ENCODE measurements at places on chromosomes 12 and 14.

- DNase-seq = no peak
- no peak overlapping the region for H3K4me3 ChIP-seq
- no peaks in the 10 kb centered on the region for H3K36me3 ChIP-seq
- peaks cover 4% of the 10 kb centered on the region for H3K4me1 ChIP-seq
These were observed 227.7 kb upstream of the DIO3 start for GRCh38 chr14:101333335-101334280.

- no peaks in the 10 kb centered on the region for H3K27me3 ChIP-seq
- no peaks in the 10 kb centered on the region for H3K4me1 ChIP-seq
- DNase-seq = no peak
- H3K4me3 ChIP-seq = no peak overlapping the region
- H3K27ac ChIP-seq = no peak overlapping the region
These were observed 28.2 kb downstream of the KIAA0586 start for GRCh38 chr14:58455593-58456265.

GRCh38 chr12:61348871-61349270, 911.3 kb upstream of the USP15 start:
- no peak overlapping the region for H3K4me3 ChIP-seq
- H3K36me3 ChIP-seq = no peaks in the 10 kb centered on the region
- DNase-seq = no peak

DNA sequence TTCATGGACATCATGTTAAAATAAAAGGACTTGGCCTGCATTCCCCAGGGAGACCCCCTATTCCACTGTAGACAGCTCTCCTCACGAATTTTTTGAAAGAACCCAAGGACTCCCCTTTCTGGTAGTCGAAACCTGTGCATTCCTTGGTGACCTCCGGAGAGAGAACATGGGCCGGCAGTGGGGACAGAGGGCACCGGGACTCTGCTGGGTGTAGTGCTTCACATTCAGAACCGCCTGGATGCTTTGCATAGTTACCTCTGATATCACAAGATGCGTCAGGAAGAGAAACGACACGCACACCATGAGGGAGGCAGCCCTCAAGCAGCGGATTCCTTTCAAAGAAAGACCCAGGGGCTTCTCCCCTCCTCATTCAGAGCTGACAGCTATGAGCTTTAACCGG, 9.7 kb downstream of the CKAP4 start:
- H3K27me3 ChIP-seq = no peaks in the 10 kb centered on the region
- no peak overlapping the region for H3K27ac ChIP-seq
- H3K4me1 ChIP-seq = peaks cover 9% of the 10 kb centered on the region
- no peak for DNase-seq

DNA sequence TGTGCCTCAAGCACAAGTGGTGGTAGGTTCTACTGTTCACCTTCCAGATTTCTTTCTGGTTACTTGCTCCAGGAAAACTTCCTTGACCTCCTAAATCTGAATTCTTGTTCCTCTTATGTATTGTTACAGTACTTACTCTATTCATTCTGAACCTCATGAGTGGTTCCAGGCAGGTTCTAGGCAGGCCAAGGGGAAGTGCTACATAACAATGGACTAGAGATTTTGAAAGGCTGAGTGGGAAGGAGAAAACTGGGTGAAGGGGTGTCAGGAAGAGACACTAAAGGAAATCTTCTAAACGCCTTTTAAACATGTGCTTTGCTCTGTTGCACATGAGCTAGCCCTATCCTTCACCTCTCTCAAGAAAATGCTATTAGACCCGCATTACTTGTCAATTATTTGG, 1.6 kb downstream of the YARS2 start:
- peaks cover 6% of the 10 kb centered on the region for H3K4me1 ChIP-seq
- peaks cover 50% of the 10 kb centered on the region for H3K36me3 ChIP-seq
- no peak for DNase-seq
- H3K4me3 ChIP-seq = no peak overlapping the region
- no peaks in the 10 kb centered on the region for H3K27me3 ChIP-seq

DNA sequence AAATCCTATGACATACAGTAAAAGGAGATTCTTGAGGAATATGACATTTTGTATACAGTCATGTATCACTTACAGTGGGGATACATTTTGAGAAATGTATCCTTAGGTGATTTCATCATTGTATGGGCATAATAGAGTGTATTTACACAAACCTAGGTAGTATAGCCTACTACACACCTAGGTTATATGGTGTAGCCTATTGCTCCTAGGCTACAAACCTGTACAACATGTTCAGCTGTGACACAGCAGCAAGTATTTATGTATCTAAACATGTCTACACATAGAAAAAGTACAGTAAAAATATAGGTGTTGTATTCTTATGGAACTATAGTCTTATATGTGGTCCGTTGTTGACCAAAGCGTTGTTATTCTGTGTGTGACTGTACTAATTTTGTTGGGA, 178.8 kb downstream of the FOXA1 start:
- H3K36me3 ChIP-seq = no peaks in the 10 kb centered on the region
- H3K27me3 ChIP-seq = no peaks in the 10 kb centered on the region
- no peaks in the 10 kb centered on the region for H3K4me1 ChIP-seq
- H3K27ac ChIP-seq = no peak overlapping the region
- H3K4me3 ChIP-seq = no peak overlapping the region

GRCh38 chr14:101441710-101442109, 119.6 kb upstream of the DIO3 start:
- no peak overlapping the region for H3K4me3 ChIP-seq
- H3K27ac ChIP-seq = no peak overlapping the region
- no peak for DNase-seq
- H3K36me3 ChIP-seq = no peaks in the 10 kb centered on the region

DNA sequence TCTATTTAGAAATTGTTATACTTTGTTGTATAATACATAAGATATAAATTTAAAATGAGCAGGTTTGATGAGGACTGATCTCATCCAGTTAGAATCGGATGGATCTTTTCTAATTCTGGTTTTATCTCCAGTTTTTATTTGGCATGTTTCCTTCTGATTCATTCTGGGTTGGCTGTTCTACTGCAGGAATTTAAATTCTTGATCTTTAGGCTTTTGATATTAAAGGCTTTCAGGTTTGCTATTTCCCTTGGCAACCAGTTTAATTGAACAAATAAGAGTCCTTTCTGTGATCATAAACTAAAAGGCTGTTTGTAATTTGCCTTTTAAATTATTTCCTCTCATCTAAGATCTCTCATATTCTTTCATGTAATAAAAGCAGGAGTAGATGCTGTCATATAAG, 83.4 kb downstream of the PDE6H start:
- no peaks in the 10 kb centered on the region for H3K4me1 ChIP-seq
- no peaks in the 10 kb centered on the region for H3K36me3 ChIP-seq
- no peak overlapping the region for H3K27ac ChIP-seq
- H3K27me3 ChIP-seq = no peaks in the 10 kb centered on the region

GRCh38 chr12:65015850-65016249, 105.3 kb downstream of the WIF1 start:
- H3K4me3 ChIP-seq = no peak overlapping the region
- no peaks in the 10 kb centered on the region for H3K27me3 ChIP-seq
- no peaks in the 10 kb centered on the region for H3K36me3 ChIP-seq
- no peaks in the 10 kb centered on the region for H3K4me1 ChIP-seq

- no peak overlapping the region for H3K4me3 ChIP-seq
- peaks cover 13% of the 10 kb centered on the region for H3K36me3 ChIP-seq
- no peak overlapping the region for H3K27ac ChIP-seq
- H3K27me3 ChIP-seq = no peaks in the 10 kb centered on the region
- DNase-seq = no peak
- peaks cover 21% of the 10 kb centered on the region for H3K4me1 ChIP-seq
These were observed 31.5 kb downstream of the KIF26A start for GRCh38 chr14:104169699-104170479.

DNA sequence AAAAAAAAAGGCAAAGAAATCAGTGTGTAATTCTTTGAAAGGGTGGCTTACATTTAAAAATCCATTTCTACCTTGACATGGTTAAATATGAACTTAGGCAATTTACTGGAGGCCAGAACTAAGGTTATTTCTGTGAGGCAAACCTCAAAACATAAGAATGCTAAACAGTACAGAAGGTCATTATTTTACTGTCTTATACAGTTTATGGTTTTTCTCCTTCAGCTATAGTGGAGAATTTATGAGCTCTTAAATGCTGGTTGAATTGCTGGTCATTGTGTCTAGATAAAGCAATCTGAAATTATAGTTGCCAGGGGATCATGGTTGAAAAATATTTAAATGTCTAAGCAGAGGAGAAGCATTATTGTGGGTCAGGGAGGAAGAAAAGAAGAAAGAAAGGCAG, 70.5 kb downstream of the TRIM9 start:
- no peak for DNase-seq
- peaks cover 4% of the 10 kb centered on the region for H3K36me3 ChIP-seq
- H3K4me3 ChIP-seq = no peak overlapping the region

- no peak for DNase-seq
- no peaks in the 10 kb centered on the region for H3K27me3 ChIP-seq
- H3K4me1 ChIP-seq = no peaks in the 10 kb centered on the region
- H3K36me3 ChIP-seq = peaks cover 2% of the 10 kb centered on the region
These were observed 10.1 kb downstream of the GALNT16 start for GRCh38 chr14:69270097-69270496.

DNA sequence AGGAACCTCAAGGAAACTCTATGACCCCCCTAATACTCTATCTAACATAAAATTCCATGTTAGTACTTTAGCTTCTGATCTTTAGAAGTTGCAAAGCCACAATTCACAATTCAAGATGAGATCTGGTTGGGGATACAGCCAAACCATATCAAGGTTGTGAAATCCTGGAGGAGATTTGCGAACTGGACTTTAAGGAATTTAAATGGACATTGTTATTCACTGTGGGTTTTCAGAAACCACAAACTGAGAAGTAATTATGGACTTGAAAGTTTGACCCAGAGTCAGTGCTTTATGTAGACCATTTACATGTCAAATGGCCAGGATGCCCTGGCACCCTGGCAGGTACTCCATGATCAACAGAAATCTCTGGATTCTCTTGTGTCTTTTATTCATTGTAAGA, 14.2 kb upstream of the CDKL1 start:
- no peaks in the 10 kb centered on the region for H3K4me1 ChIP-seq
- H3K27ac ChIP-seq = no peak overlapping the region
- no peaks in the 10 kb centered on the region for H3K27me3 ChIP-seq
- no peak overlapping the region for H3K4me3 ChIP-seq
- H3K36me3 ChIP-seq = peaks cover 13% of the 10 kb centered on the region

GRCh38 chr12:6078398-6079096, 45.9 kb downstream of the VWF start:
- no peaks in the 10 kb centered on the region for H3K27me3 ChIP-seq
- no peak overlapping the region for H3K4me3 ChIP-seq
- H3K27ac ChIP-seq = no peak overlapping the region
- H3K36me3 ChIP-seq = no peaks in the 10 kb centered on the region

- H3K4me1 ChIP-seq = peaks cover 3% of the 10 kb centered on the region
- no peaks in the 10 kb centered on the region for H3K27me3 ChIP-seq
- no peak overlapping the region for H3K4me3 ChIP-seq
- no peak for DNase-seq
- H3K27ac ChIP-seq = no peak overlapping the region
- H3K36me3 ChIP-seq = no peaks in the 10 kb centered on the region
These were observed 144.9 kb downstream of the PDE3A start for GRCh38 chr12:20513189-20513588.

- no peak overlapping the region for H3K27ac ChIP-seq
- no peaks in the 10 kb centered on the region for H3K4me1 ChIP-seq
- H3K4me3 ChIP-seq = no peak overlapping the region
- no peak for DNase-seq
- peaks cover 99% of the 10 kb centered on the region for H3K36me3 ChIP-seq
These were observed 21.1 kb downstream of the ZNF84 start for GRCh38 chr12:133058203-133059113.

DNA sequence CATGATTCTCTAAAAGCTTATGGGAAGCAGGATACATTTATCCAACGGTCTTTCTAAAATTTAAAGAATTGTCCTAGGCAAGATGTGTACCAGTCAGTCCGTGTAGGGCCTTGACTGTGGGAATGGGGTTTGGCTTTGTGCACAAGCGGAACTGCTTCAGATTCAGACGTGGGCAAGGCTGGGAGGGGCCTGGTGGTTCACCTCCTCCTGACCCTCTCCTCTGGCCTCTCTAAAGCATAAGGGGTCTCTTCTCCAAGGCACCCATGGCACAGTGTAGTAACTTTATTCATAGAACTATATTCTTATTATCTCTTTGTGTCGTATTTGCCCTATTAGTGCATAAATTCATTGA, 121.2 kb upstream of the PTPRB start:
- no peaks in the 10 kb centered on the region for H3K27me3 ChIP-seq
- no peak for DNase-seq
- no peak overlapping the region for H3K4me3 ChIP-seq
